ENCODE measurements at places on chromosomes 1 and 21.

- DNase-seq: no peak
Measured at GRCh38 chr1:179807291-179807690, 64.2 kb downstream of the FAM163A start.

- no peak for DNase-seq
Measured at GRCh38 chr1:76279101-76279748, 204.7 kb downstream of the ST6GALNAC3 start.

- DNase-seq: no peak
Measured at GRCh38 chr1:6854166-6854565, 68.9 kb downstream of the CAMTA1 start.

GRCh38 chr1:34155860-34156259 lies 9.2 kb downstream of the CSMD2 start:
- DNase-seq: no peak

DNA sequence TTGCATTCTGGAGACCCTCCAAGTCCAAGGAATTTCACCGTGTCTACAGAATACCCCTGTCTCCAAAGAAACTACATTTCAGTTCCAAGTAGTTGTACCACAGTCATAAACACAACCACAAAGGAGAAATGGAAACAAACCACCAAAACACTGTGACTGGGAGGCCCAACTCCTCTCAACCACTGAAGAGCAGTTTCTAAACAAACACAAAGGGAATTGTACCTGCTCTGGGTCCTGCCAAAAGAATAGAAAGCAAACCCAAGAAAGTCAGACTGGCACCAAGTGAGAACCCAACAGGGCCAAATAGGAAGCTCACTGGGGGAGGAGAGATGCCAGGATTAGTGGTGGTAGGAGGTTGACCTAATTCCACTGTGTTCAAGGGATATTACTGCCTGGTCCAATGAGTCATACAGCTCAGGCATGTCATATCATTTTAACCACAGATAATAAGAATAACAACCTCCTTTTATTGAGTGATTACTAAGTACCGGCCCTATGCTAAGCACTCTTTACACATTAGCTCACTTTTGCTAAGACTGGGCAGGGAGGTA lies 123.9 kb upstream of the PPP2R5A start:
- no peak for DNase-seq

- no peak for DNase-seq
Measured at GRCh38 chr1:33082575-33083108, 1.7 kb downstream of the AZIN2 start.

- no peak for DNase-seq
Measured at GRCh38 chr1:31249854-31250253, 10.2 kb upstream of the NKAIN1 start.

DNA sequence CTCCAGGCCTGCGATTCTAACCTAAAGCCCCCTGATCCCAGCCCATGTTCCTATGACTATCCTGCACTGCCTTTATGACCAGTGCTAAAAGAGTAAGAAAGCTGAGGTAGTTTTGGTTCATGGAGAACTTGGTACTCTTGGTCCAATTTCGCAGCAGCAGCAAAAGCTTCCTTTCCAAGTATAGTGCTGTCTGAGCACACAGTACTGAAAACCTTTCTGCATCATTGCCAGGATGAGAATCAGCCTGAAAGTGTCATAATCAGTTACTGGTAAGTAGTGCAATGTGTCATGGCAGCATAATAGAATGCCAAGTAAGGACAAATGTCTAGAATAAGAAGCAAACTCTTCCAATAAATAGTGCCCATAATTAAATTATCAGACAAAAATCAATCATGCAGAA lies 889.6 kb upstream of the ADGRL4 start:
- no peak for DNase-seq

GRCh38 chr21:42878678-42878992 lies 704 bp downstream of the WDR4 start:
- peak; percentile 64 for DNase-seq

DNA sequence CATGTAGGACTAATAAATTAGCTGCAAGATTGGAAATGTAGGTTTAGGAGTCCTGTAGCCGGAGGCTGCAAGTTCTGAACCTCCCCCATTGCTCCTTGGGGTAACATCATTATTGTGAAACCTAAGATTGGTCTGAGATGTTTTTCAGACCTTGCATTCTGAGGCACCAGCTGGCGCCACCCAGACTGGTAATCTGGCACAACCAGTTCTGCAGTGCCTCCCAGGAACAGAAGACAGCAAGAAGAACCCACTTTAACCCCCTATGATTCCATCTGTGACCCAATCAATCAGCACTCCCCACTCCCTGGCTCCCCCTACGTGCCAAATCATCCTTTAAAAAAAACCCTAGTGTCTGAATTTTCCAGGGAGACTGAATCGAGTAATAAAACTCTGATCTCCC lies 11.6 kb upstream of the DNAJC6 start:
- DNase-seq: no peak

DNA sequence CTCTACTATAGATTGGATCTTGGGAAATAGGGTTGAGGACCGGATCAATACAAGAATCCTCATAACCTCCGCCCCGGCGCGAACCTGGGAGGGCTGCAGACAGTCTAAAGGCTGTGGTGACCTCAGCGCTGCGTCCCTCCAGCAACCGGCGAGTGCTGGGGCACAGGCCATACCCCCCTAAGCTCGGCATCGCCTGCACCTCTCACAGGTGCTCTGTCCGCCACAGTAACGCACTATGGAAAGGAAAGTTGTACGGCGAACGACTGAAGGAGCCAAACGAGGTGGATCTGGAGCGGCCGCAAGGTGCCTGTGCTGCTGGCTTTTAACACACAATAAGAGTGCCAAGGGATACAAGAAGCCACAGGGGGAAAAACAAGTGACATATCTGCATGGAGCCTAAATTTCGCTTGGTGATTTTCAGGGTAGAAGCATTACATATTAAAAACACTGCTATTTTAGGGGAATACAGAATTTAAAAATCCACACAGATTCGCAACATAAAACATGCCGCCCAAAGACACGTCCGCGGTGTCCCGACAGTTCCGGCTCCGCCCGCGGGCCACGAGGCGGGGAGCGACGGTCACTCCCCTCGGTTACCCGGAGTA lies 1.4 kb upstream of the RBM15 start:
- DNase-seq: peak; percentile 56

- no peak for DNase-seq
Measured at GRCh38 chr1:61080413-61081143, 1.8 kb upstream of the NFIA start.

DNA sequence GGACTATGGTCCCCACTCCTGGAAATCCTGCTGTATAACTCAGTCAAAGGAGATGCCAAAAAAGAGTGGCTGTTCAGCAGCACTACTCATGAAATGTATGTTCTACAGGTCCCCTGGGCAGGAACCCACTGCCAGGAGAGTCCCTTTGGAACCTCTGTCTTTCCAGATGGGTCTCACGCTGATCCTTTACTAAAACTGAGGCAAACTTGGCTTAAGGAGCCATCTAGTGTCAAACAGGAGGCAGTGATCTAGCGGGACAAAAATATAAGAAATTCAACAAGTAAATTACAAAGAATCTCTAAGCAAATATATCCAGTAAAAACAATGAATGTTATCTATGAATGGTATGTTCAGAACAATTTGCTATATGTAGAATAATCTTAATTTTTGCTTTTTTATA lies 80.5 kb upstream of the PRMT6 start:
- no peak for DNase-seq

GRCh38 chr1:187038784-187039183 lies 210.0 kb downstream of the PLA2G4A start:
- no peak for DNase-seq

- DNase-seq: no peak
Measured at GRCh38 chr21:38095220-38095619, 161.6 kb upstream of the KCNJ15 start.

- DNase-seq: no peak
Measured at GRCh38 chr21:18743531-18743930, 339.9 kb upstream of the TMPRSS15 start.

- DNase-seq: no peak
Measured at GRCh38 chr1:94743862-94744261, 76.3 kb upstream of the SLC44A3 start.

- no peak for DNase-seq
Measured at GRCh38 chr1:84823511-84823910, 69.5 kb downstream of the LPAR3 start.

GRCh38 chr1:2380816-2381591 lies 10.3 kb downstream of the MORN1 start:
- DNase-seq: no peak

- DNase-seq: no peak
Measured at GRCh38 chr1:64502083-64502482, 32.2 kb downstream of the CACHD1 start.

DNA sequence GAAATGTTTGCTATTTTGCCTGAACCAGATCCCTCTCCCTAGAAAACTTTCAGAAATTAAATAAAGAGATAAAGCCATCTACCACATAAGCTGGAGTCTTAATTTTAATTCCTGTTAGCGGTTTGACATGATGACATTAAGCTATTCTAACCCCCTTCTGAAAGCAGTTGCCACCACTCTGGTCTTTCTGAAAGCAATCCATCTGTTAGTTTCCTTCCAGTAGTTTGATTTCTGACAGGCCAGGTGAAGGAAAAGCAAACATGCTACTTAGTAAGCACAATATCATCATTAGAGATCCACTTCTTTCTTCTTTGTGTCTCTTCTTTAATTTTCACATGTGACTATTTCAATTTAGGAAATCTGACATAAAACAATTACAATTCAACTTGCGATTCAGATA lies 39.9 kb downstream of the RGL1 start:
- DNase-seq: no peak

DNA sequence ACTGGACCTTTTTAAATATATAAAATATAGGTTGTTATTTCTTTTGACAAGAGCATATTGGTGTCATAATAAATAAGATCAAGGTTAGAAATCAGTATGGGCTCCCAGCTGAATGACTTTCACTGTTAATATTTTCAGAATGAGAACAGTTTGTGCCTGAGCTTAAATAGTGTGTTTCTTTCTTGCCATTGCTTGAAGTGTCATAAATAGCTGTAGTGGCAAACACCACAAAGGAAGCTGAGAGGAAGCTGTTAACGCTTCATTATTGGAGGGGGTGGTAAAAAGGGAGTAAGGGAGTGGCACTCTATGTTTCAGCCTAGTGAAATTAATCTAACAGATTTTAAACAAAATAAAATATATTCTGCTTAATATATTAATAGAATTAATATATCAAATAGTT lies 1089.8 kb upstream of the NCAM2 start:
- peak; percentile 71 for DNase-seq

GRCh38 chr21:23960769-23961168 lies 1646.5 kb downstream of the MRPL39 start:
- no peak for DNase-seq

DNA sequence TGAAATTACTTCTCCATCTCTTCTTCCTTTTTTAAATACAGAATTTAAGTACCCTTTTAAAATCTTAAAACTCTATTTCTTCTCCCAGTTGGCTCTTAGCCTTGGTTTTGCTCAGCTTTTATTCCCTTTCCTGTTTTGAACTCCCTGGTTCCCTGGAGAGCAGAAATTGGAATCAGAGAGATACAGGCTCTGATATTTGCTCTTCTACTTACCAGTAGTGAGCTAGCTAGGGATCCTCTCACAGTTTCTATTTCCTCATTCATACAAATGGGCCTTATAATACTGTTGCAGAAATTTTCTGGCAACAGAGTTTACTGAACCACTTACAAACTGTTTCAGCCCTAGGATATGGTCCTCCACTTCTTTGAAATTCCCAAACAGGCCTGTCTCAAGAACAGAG lies 606.3 kb downstream of the NUF2 start:
- no peak for DNase-seq

DNA sequence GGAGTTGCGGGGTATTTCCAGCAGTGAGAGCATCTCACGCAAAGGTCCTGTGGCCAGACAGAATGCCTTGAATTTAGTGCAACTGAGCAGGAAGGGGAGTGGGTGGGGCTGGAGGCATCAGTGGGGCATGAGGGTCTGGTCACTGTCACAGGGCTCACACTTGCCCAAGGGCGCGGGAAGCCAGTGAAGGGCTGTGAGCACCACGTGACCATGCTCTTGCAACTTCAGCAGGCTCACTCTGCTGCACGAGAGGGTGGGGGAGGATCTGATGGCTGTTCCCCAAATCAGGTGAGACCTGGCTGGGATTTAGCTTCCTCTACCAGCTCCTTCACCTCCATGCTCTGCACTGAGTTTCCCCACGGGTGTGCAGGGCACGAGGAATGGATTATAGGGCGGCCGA lies 64.2 kb downstream of the PGBD5 start:
- no peak for DNase-seq

DNA sequence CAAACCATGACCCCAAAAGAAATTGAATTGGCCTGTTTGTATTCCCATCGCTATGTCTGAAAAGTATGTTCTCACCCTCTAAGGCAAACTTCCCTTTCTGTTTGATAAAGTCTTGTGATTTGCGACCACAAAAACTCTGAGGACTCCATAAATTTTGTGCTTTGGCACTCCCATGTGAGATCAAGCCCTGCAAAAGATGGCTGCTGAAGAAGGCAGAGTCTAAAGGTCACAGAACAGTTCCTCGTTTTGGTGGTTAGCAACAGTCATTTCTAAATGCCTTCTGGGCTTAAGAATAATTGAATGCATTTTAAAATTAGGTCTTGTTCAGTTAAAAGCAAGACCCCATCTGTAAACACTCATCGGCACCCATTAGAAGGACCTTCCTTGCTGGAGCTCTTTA lies 441.6 kb downstream of the OMA1 start:
- DNase-seq: no peak

GRCh38 chr1:230212405-230212936 lies 145.4 kb downstream of the GALNT2 start:
- peak; percentile 42 for DNase-seq

DNA sequence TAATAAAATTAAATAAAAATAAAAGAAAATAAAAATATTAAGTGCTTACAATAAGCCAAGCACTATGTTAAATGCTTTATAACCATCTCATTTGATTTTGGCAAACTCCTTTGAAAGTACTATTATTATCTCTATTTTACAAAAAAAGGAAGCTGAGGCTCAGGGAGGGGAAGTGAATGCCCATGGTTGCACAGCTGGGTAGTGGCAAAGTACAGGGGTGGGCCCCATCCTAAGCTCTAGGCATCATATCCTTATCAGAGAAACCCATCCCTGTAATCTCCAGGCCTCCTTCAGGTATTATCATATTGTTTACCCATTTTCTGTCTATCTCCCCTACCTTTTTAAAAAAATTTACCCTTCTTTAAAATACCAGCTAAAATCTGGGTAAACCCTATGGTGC lies 2.3 kb upstream of the MED18 start:
- peak; percentile 41 for DNase-seq

DNA sequence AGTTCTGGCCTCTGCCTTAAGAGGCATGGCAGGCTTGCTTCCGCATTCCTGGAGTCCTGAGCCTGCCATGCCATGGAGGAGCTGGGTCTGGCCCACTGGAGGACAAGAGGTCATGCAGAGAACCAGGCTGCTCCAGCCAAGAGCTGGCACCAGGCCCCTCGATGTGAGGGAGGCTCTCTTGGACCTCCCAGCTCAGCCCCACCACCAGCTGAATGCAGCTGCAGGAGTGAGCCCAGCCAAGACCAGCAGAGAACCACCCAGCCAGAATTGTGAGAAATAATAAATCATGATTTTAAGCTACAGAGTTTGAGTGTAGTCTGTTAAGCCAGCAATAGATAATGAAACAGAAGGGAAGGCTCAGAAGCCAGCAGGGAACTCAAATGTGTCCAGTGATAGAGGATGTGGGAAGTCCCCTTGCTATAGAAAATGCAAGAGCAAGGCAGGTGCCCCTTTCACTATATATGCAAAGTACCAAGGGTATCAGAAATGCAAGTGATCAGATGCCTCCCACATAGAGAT lies 118.4 kb downstream of the HIVEP3 start:
- no peak for DNase-seq

Data from Kasumi-1 (cell line).